Psoas muscle (tissue), 8 donors: ENCODE measurements at places on chromosomes 7 and 10. TPM values are rescaled to one million over a fixed set of nuclear protein-coding genes. Genes with fewer than 3 reads are reported as not detected.

CCL26 gene
- total RNA-seq = not detected

CTAGE6 gene
- total RNA-seq = not detected

GPR146 gene
- total RNA-seq = 12.1 TPM

AS3MT gene
- total RNA-seq = 1.8 TPM

GGCT gene
- total RNA-seq = 16.9 TPM

IRF5 gene
- 1.6 TPM for total RNA-seq

PHKG1 gene
- total RNA-seq = 99.6 TPM

WIPF3 gene
- 27.2 TPM for total RNA-seq

ZNF425 gene
- total RNA-seq = 1.7 TPM

CALHM2 gene
- 7.7 TPM for total RNA-seq

OR2A5 gene
- total RNA-seq = not detected

- peak; percentile 74 for DNase-seq
Measured at GRCh38 chr7:77247206-77247850, 47.7 kb upstream of the FGL2 start.

DNA sequence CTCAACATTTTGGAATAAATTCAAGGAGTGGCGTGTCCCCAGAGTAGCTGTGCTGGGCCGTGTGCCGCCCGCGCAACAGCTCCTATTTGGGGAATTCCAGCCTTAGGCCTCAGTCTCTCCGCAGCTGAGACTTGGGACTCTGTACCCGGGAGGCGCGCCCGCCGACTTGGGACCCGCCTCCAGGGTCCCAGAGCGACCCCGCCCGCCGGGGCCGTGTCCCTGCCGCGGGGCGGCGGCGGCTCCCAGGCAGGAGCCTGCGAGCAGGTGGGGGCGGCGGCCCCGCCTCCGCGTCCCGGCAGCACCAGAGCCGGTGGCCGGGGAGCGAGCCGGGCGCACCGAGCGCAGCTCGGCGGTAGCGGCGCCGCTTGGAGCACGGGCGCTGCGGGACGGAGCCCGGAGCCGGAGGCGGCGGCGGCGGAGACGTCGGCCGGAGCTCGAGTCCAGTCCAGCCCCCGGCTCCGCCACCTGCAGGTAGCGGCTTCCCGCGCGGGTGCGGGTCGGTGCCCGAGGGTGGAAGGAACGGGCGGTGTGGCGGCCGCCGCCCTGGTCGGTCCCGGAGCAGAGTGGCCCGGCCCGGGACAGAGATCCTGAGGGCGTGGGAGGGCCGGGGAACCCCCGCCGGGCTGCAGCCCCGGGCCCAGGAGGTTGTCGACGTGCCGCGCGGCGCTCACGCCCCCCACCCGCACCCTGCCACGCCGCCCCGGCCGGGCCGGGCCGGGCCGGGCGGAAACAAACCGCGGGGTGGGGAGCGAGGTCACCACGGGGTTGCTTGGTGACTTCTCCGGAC lies at the start of gene WIPF3:
Gene WIPF3, plus strand, starts transcription at position 301 of the 787 bp plus-strand sequence. CDS start 28,217 bp downstream, outside the sequence.
- DNase-seq = peak; percentile 66

- DNase-seq = no peak
Measured at GRCh38 chr10:59374916-59375315, 12.6 kb upstream of the FAM13C start.

DNA sequence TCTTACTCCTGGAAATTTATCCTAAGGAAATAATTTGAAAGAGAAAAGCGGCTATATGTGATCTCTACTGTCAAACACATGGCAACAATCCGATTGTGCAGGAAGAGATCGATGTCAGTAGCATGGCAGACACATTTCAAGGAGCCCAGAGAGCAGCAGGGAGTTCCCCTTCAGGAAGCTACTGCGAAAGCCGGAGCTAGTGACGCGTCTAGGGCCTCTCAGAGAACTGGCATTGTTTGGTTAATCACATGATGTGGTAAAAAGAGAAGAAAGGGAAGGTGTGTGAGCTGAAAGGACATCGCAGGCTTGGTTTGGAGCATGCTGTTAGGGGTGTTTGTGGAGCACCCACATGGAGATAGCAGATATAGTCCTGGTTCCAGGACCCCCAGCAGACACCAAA lies 74.9 kb downstream of the BEND7 start:
- no peak for DNase-seq

DNA sequence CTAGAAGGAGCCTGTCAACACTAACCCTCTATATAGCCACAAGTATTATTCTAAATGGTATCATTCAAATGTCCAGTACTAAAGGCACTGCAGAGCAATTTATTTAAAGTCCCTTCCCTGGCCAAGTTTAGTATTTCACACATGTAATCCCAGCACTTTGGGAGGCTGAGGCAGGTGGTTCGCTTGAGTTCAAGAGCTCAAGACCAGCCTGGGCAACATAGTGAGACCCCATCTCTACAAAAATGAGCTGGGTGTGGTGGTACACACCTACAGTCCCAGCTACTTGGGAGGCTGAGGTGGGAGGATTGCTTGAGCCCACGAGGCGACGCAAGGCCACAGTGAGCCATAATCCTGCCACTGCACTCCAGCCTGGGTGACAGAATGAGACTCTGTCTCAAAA lies 3.6 kb downstream of the GNA12 start:
- DNase-seq = no peak

DNA sequence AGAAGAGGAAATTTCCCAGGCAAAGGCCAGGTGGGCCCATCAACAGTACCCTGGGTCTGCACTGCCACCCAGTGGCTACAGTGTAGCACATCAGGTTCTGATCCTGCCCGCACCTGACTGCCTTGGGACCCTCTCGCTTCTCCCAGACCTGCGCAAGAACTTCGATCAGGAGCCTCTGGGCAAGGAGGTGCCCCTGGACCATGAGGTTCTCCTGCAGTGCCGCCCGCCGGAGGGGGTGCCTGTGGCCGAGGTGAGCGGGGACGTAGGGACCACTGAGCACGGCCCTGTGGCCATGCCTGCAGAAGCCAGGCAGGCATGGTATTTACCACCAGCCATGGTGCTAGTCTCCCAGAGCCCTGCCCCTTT lies 33.9 kb upstream of the SLC29A3 start:
- DNase-seq = peak; percentile 48

- no peak for DNase-seq
Measured at GRCh38 chr10:125520968-125521367, 162.0 kb downstream of the TEX36 start.

GRCh38 chr7:32221056-32221455 lies 150.8 kb upstream of the PDE1C start:
- DNase-seq = no peak

DNA sequence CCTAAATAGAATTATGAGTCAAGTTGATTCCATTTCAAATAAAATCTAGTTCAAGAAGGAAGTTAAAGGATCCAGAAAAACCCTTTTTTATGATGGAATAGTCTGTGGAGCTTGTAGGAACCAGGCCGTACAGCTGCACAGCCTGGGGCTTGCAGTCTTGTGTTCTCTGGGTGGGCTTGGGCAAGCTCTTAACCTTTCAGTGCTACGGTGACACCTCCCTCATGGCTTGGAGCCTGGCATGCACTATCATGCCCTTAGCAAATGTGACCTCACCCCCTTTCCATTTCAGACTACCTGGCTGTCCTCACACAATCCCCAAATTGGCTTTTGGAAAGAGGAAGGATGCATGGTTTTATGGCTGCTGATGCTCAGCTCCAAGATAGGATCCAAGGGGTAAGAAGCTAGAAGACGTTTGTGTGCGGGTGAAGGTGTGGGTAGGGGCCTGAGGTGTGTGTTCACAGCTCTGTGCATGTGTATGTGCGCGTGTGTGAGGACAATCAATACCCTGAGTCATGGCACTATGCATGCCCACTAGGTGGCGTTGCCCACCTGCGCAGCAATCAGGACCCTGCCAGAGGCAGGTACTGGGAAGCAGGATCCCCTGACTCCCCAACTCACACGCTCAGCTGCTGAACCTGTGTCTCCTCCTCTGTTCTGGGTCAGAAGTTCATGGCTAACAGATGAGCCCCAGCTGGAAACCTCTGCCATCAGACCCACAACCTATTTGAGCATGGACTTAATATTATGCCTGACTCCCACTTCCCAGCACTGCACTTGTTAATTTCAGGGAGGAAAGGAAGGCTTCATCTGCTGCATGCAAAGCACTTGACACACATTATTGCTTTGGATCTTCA lies 113.4 kb downstream of the PTPN20 start:
- peak; percentile 53 for DNase-seq

DNA sequence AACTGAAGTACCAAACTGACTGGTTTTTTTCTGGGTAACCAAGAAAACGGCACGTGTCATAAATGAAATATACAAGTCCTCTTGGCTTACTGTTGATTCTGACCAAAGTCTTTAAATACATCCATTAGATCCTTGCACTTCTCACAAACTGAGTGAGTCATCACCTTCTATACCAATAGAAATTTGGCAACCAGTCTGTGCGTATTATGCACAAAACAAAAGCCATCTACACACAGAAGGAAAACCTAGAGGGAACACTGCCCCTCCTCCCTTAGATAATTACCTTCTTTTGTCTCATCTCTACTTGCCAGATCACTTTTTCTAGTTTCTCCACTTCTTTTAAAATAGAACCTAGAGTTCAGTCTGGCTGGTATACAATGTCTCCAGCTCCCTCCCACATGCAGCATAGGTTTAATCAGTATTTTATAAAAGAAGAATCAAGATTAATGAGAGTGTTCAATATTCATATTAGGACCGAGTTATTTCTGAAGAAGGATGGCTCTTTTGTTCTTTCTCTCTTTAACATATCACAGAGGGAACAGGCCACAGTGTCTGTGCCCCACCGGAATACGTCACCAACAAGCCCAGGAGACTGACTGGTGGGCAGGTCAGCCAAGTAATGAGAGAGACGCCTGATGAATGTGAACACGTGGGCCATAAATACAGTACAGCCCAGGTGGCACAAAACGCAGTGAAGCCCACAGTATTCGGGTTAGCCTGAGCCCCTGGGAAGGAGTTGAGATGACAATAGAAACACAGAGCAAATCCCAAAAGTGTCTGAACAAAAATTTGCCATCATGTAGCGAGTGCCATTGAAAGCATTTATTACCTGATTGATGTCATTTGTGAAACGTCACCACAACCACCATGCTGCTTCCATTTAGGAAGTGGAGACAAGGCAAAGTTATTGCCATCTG lies 91.3 kb downstream of the KIAA1549 start:
- no peak for DNase-seq

- DNase-seq = no peak
Measured at GRCh38 chr7:98315318-98315993, 34.0 kb downstream of the BRI3 start.

- DNase-seq = peak; percentile 65
Measured at GRCh38 chr10:1048349-1048731, 579 bp downstream of the IDI1 start.

DNA sequence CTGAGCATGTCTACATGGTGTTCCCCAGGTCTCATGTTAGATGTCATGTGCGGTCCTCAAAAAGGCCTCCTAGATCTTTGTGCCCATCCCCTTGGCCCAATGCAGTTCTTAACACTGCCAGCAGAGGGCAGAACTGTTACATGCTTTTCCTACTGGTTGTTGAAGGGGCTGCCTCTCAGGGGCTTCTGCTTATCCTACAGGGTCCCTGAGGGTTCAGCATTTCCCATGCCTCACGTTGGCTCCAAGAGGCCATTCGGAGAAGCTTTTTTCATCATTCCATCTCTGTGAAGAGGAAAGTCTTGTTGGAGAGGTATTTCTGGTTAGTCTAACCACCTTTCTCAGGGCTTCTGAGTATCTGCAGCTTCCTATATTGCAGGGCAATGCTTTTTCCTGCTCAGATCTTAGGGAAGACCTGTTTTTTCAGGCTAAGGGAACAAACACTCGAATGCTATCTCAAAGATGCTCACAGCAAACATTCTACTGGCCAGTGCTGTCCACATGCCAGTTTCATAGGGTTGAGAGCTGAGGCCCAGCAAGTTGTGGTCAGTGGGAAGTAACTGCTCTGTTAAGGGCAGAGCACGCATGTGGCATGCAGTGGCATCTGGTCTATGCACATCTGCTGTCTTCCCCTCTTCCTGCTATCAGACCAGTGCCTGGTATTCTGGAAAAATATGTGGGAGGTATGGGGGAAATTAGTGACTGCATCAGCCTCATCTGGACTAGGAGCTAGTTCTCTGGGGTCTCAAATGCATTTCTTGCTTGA lies 31.5 kb downstream of the MBL2 start:
- no peak for DNase-seq

- no peak for DNase-seq
Measured at GRCh38 chr7:44150966-44151941, 10.1 kb upstream of the MYL7 start.
